ENCODE measurements at places on chromosomes 5 and 9. TPM values are rescaled to one million over a fixed set of nuclear protein-coding genes. Genes with fewer than 3 reads are reported as not detected.

Gene SLCO6A1
- not detected for total RNA-seq

Gene SIMC1
- 10.9 TPM for total RNA-seq

Gene BSPRY
- total RNA-seq = 0.14 TPM

Gene SOX30
- total RNA-seq = 0.29 TPM

Gene AHRR
- total RNA-seq = 0.69 TPM

Gene TLX3
- total RNA-seq = not detected

Gene PCDHGB6
- total RNA-seq = 6.7 TPM

Gene GABRA6
- total RNA-seq = not detected

Gene LCN2
- total RNA-seq = 0.67 TPM

Gene MRPS27
- 38.4 TPM for total RNA-seq

Gene NTRK2
- 43.8 TPM for total RNA-seq

Gene GPR151
- not detected for total RNA-seq

Gene RNF183
- not detected for total RNA-seq

Gene OR2S2
- not detected for total RNA-seq

Gene TICAM2
- 7.9 TPM for total RNA-seq

Gene AJM1
- total RNA-seq = 5.9 TPM

Gene PCDHA2
- total RNA-seq = 0.14 TPM

Gene ADAMTS16
- 0.74 TPM for total RNA-seq

Gene ANKRD18A
- total RNA-seq = 0.14 TPM

Gene WDR38
- total RNA-seq = not detected

Gene PCDHGA12
- 11.6 TPM for total RNA-seq

Gene SLC6A3
- 0.10 TPM for total RNA-seq

Gene PCDHA12
- 0.24 TPM for total RNA-seq

Gene PTGES2
- 38.9 TPM for total RNA-seq

Gene OR1Q1
- total RNA-seq = not detected

Gene IL4
- total RNA-seq = not detected

Gene CSF1R
- 55.1 TPM for total RNA-seq

Gene F2RL2
- 0.10 TPM for total RNA-seq

Gene PLGRKT
- 27.6 TPM for total RNA-seq

Gene ZBED3
- 9.7 TPM for total RNA-seq

Gene NRARP
- total RNA-seq = 9.0 TPM

Gene C5orf58
- total RNA-seq = not detected

Gene PCDHGA9
- total RNA-seq = 7.2 TPM

Gene DNM1
- 19.0 TPM for total RNA-seq

Gene TNFSF15
- 0.28 TPM for total RNA-seq

Gene CTXN3
- total RNA-seq = not detected

Gene ARHGEF37
- total RNA-seq = 10.7 TPM

Gene GFI1B
- total RNA-seq = not detected

Gene FCN2
- not detected for total RNA-seq

Gene SLC23A1
- not detected for total RNA-seq

Gene MCTP1
- 38.9 TPM for total RNA-seq

Gene TAS2R1
- total RNA-seq = not detected

Gene LECT2
- total RNA-seq = not detected
